ENCODE measurements at places on chromosomes 2 and 18. TPM values are rescaled to one million over a fixed set of nuclear protein-coding genes. Genes with fewer than 3 reads are reported as not detected.

DNA sequence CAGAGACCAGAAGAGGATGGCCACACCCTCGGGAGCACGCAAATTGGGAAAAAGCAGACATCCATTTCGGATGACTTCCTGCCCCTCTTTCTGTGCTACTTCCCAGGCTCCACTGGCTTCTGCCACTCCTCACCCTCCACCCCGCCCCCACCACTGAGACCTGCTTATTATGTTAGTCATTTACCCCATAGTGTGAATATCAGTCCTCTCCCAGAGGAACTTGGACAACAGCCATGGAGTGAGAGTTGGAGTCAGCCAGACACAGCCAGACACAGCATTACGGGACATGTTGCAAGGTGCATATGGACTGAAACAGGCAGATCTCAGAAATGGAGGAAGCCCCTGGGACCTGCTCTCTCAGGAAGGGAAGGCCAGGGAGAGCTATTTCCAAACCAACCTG is 51.8 kb downstream of the CTIF start:
- no peak overlapping the region for H3K27ac ChIP-seq
- no peaks in the 10 kb centered on the region for H3K27me3 ChIP-seq
- peaks cover 10% of the 10 kb centered on the region for H3K4me1 ChIP-seq
- H3K4me3 ChIP-seq = no peak overlapping the region
- H3K36me3 ChIP-seq = no peaks in the 10 kb centered on the region
- no peak for DNase-seq

- peak overlapping the region; percentile 78 for H3K27ac ChIP-seq
- no peaks in the 10 kb centered on the region for H3K36me3 ChIP-seq
- no peaks in the 10 kb centered on the region for H3K27me3 ChIP-seq
- H3K4me1 ChIP-seq = peaks cover 57% of the 10 kb centered on the region
- DNase-seq = no peak
Measured at GRCh38 chr2:42931146-42931817, 138.9 kb upstream of the HAAO start.

- H3K27me3 ChIP-seq = no peaks in the 10 kb centered on the region
- no peak overlapping the region for H3K4me3 ChIP-seq
- no peaks in the 10 kb centered on the region for H3K36me3 ChIP-seq
- peaks cover 39% of the 10 kb centered on the region for H3K4me1 ChIP-seq
Measured at GRCh38 chr18:77206676-77207374, 42.8 kb upstream of the GALR1 start.

- DNase-seq = no peak
- H3K4me1 ChIP-seq = peaks cover under 1% of the 10 kb centered on the region
- H3K27me3 ChIP-seq = no peaks in the 10 kb centered on the region
- no peak overlapping the region for H3K4me3 ChIP-seq
- H3K36me3 ChIP-seq = no peaks in the 10 kb centered on the region
Measured at GRCh38 chr2:30287857-30288513, 56.7 kb downstream of the LBH start.

GRCh38 chr2:28583899-28584553 is 88.2 kb downstream of the PLB1 start:
- peak; percentile 68 for DNase-seq
- peak overlapping the region; percentile 53 for H3K27ac ChIP-seq
- no peak overlapping the region for H3K4me3 ChIP-seq
- no peaks in the 10 kb centered on the region for H3K27me3 ChIP-seq
- peaks cover 14% of the 10 kb centered on the region for H3K4me1 ChIP-seq
- H3K36me3 ChIP-seq = no peaks in the 10 kb centered on the region

GRCh38 chr2:126921066-126921465 is 22.4 kb downstream of the TEX51 start:
- no peaks in the 10 kb centered on the region for H3K27me3 ChIP-seq
- H3K4me1 ChIP-seq = no peaks in the 10 kb centered on the region
- H3K27ac ChIP-seq = no peak overlapping the region
- no peaks in the 10 kb centered on the region for H3K36me3 ChIP-seq
- H3K4me3 ChIP-seq = no peak overlapping the region

DNA sequence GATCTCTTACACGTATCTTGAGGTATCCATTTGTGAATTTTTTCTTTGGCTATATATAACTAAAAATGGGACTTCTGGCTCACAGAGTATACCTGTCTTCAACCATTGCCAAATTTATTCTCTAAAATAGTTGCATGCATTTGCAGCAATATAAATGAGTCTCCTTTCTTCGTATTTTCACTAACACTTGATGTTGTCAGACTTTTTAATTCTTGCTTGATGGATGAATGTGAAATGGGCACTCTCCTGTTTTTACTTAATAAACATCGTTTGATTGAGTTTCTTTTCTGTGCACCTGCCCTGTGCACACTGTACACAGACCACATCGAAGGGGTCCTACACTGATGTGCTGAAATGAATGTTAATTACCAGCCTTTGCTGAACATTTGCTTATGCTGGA is 121.8 kb downstream of the DDX1 start:
- no peak overlapping the region for H3K4me3 ChIP-seq
- no peak for DNase-seq
- no peaks in the 10 kb centered on the region for H3K27me3 ChIP-seq
- H3K36me3 ChIP-seq = no peaks in the 10 kb centered on the region

DNA sequence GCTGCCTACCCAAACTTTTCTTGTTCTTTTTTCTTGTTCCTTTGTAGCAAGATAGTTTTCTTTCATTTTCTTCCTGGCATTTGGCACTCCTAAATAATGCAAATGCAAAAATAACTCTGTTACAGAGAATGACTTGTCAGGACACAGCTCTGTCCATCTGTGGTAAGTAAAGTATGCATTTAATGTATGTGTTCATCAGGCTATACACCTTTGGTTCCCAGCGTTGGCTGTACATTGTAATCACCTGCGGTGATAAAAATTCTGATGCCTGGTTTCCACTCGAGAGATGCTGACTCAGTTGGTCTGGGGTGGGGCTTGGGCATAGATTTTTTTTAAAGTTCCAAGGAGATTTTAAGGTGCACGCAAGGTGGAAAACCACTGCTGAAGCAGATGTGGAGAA is at the start of gene SERPINB13:
Gene SERPINB13 (plus strand): TSS at position 378 of the 400 bp plus-strand sequence. CDS start 1,325 bp downstream, outside the sequence.
- no peak within 1 kb of the TSS for H3K4me3 ChIP-seq
- DNase-seq = no peak
- H3K36me3 ChIP-seq = no peaks in the 10 kb centered on the region
- no peaks in the 10 kb centered on the region for H3K27me3 ChIP-seq
- no peaks in the 10 kb centered on the region for H3K4me1 ChIP-seq

GRCh38 chr2:5937851-5938565 is 245.8 kb downstream of the SOX11 start:
- DNase-seq = peak; percentile 47
- no peaks in the 10 kb centered on the region for H3K4me1 ChIP-seq
- no peak overlapping the region for H3K4me3 ChIP-seq
- no peak overlapping the region for H3K27ac ChIP-seq
- H3K36me3 ChIP-seq = no peaks in the 10 kb centered on the region

- H3K27me3 ChIP-seq = no peaks in the 10 kb centered on the region
- H3K27ac ChIP-seq = no peak overlapping the region
- no peak overlapping the region for H3K4me3 ChIP-seq
- no peaks in the 10 kb centered on the region for H3K36me3 ChIP-seq
Measured at GRCh38 chr2:220090050-220090449, 462.6 kb downstream of the SLC4A3 start.

DNA sequence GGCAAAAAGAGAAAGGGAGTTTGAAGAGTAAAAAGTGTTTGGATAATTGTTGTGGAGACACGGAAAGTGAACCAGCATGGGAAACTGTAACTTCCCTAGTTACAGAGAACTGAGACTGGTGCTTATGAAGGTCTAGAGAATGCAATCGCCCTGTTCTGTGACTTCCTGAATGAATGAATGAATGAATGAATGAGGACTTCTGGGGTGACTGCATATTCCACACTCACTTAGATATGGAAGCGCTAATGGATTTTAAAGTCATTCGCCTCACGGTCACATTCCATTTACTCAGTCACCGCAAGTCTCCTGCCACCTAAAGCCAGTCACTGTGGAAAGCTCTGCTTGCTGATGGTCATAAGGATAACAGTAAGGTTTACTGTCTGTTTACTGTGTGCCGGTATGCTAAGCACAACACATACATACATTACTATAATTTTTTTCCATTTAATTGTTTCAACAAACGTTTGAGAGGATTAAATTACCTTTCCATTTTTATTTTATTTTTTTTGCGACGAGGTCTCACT is 138.2 kb downstream of the CABLES1 start:
- no peak overlapping the region for H3K27ac ChIP-seq
- H3K36me3 ChIP-seq = no peaks in the 10 kb centered on the region
- H3K27me3 ChIP-seq = no peaks in the 10 kb centered on the region
- DNase-seq = no peak
- H3K4me1 ChIP-seq = peaks cover 7% of the 10 kb centered on the region
- H3K4me3 ChIP-seq = no peak overlapping the region

GRCh38 chr18:79117788-79118187 is 48.6 kb downstream of the ATP9B start:
- H3K36me3 ChIP-seq = peaks cover 17% of the 10 kb centered on the region
- no peak for DNase-seq
- no peaks in the 10 kb centered on the region for H3K27me3 ChIP-seq
- no peaks in the 10 kb centered on the region for H3K4me1 ChIP-seq
- no peak overlapping the region for H3K27ac ChIP-seq

- no peaks in the 10 kb centered on the region for H3K27me3 ChIP-seq
- peak; percentile 52 for DNase-seq
- no peaks in the 10 kb centered on the region for H3K36me3 ChIP-seq
- H3K27ac ChIP-seq = no peak overlapping the region
Measured at GRCh38 chr2:26674771-26675170, 17.8 kb upstream of the KCNK3 start.

- no peak for DNase-seq
- H3K4me3 ChIP-seq = no peak overlapping the region
- H3K27ac ChIP-seq = no peak overlapping the region
- no peaks in the 10 kb centered on the region for H3K27me3 ChIP-seq
Measured at GRCh38 chr18:58338961-58339592, 289.8 kb downstream of the ALPK2 start.

DNA sequence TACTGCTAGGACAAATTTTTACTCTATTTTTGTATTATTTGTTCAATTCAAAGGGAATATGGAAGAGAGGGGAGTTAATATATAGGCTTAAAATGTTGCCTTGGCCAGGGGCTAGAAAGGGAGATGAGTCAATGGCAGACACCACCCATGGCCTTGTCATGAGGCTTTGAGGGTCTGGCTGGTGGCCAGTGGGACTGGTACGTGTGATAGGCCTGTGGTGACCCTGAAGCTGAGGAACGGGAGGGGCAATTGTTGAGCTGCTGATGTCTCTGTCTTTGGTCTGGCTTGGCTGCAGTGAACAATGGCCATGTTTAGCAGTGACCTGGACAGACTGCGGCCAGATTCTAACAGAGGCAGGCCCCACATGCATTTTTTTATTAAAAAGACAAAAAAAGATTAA is 18.5 kb downstream of the GKN1 start:
- no peaks in the 10 kb centered on the region for H3K27me3 ChIP-seq
- H3K27ac ChIP-seq = no peak overlapping the region
- H3K4me1 ChIP-seq = no peaks in the 10 kb centered on the region
- no peak overlapping the region for H3K4me3 ChIP-seq
- DNase-seq = no peak

DNA sequence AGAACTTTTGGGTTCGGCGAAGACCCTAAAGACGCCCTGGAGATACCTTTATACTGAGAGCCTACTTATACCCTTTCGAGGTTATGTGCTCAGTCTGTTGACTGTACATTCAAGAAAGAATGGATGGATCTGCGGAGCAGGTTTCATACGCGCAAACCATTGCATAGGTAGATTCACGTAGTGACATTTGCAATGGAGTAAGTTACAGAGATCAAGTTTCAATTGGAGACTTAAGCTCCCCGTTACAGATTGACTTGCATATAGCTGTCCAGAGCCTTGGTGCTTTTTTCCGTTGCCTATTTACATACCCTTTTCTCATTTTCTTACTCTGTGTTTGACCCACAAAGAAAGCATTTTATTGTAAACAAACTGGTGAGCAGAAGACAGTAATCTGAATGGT is 923 bp downstream of the PSMD1 start:
- H3K4me3 ChIP-seq = peak overlapping the region; percentile 94
- peaks cover 4% of the 10 kb centered on the region for H3K36me3 ChIP-seq
- H3K27me3 ChIP-seq = no peaks in the 10 kb centered on the region
- peaks cover 45% of the 10 kb centered on the region for H3K4me1 ChIP-seq
- DNase-seq = no peak
- H3K27ac ChIP-seq = peak overlapping the region; percentile 97

- H3K4me1 ChIP-seq = peaks cover 7% of the 10 kb centered on the region
- no peak overlapping the region for H3K4me3 ChIP-seq
- peak overlapping the region; percentile 69 for H3K27ac ChIP-seq
- no peaks in the 10 kb centered on the region for H3K36me3 ChIP-seq
- H3K27me3 ChIP-seq = no peaks in the 10 kb centered on the region
Measured at GRCh38 chr2:157421331-157421944, 22.5 kb downstream of the CYTIP start.

DNA sequence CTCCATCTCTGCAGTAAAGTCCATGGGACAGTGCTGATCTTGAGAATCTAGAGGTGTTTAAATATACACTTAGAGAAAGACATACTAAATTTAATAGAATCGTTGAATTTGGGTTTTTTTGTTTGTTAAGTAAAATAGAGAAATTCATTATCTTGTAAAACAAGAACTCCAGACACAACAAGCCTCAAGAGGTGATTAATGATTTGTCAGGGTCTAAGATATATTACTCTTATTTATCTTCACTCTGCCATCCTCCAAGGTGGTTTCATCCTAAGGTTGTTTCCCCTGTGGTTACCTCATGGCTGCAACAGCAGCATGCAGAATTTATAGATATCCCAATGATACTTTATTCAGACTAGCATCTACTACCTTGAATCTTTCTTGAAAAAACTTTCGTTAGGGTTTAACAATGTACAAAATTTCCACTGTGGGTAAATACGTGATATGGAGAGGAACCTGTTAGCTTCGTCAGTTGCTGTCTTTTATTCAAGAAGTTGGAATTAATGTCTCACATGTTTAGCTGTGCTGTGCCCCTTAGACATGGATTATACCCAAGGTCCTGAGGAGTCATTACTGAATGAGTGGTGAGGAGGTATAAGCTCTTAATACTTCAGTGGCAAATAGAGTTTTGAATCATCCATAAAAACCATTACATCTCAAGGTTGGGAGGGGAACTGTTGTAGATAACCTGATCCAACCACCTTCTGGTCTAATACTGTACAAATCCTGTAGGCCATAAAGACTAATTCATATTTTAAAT is 128.0 kb downstream of the GPD2 start:
- DNase-seq = no peak
- H3K27ac ChIP-seq = no peak overlapping the region
- peaks cover 1% of the 10 kb centered on the region for H3K36me3 ChIP-seq
- no peaks in the 10 kb centered on the region for H3K27me3 ChIP-seq
- H3K4me1 ChIP-seq = no peaks in the 10 kb centered on the region
- H3K4me3 ChIP-seq = no peak overlapping the region

DNA sequence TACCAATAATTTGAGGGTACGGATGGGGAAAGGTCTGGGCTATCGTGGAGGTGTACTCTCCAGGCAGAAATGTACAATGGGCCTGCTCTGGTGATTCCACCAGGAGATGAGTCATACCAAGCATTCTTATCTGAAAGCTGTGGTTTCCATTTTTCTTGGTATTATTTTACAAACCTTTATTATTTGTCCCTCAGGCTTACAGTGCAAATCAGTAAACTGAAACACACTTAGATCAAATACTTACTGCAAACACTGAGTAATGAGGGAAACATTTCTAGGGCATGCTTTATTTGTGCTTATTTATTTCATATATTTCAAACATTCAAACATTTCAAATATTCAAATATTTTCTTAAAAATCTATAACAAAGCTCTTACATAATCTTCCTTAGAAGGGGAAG is 319.8 kb downstream of the RND3 start:
- no peak for DNase-seq
- no peak overlapping the region for H3K4me3 ChIP-seq
- no peaks in the 10 kb centered on the region for H3K27me3 ChIP-seq
- no peaks in the 10 kb centered on the region for H3K36me3 ChIP-seq
- H3K4me1 ChIP-seq = peaks cover 8% of the 10 kb centered on the region
- no peak overlapping the region for H3K27ac ChIP-seq

Gene GAL3ST2
- total RNA-seq = 0.59 TPM

Gene SLC4A5
- 7.6 TPM for total RNA-seq

Gene ESPNL
- total RNA-seq = 0.60 TPM

Gene RIT2
- total RNA-seq = not detected

Gene EFEMP1
- 293 TPM for total RNA-seq

Gene POTEI
- not detected for total RNA-seq

Gene ADNP2
- total RNA-seq = 13.5 TPM

Gene D2HGDH
- total RNA-seq = 12.5 TPM

Measured in upper lobe of left lung (tissue), 6 donors.